ENCODE measurements at places on chromosomes 13 and 19.

GRCh38 chr19:45767881-45768654, 984 bp downstream of the SIX5 start:
- DNase-seq = no peak

DNA sequence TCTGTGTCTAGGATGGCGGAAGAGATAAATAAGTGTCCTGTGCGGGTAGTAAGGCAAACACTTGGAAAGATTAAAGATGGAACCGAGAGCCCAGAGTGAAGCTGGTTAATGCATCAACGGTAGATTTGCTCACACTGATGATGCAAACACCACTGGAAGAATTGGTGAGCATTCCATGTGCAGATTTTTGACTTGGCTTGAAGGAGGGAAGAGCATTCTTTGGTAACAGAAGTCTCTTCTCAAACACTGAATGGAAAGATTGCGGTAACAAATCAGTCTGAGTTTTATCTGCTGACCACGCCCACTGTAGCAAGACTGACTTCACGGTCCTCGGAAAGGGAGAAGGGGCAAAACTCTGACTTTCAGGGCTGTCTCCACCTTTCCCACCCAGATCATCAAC, 112.5 kb downstream of the COL4A1 start:
- no peak for DNase-seq

- no peak for DNase-seq
These were observed 945.5 kb upstream of the SLC10A2 start for GRCh38 chr13:104011505-104012241.

DNA sequence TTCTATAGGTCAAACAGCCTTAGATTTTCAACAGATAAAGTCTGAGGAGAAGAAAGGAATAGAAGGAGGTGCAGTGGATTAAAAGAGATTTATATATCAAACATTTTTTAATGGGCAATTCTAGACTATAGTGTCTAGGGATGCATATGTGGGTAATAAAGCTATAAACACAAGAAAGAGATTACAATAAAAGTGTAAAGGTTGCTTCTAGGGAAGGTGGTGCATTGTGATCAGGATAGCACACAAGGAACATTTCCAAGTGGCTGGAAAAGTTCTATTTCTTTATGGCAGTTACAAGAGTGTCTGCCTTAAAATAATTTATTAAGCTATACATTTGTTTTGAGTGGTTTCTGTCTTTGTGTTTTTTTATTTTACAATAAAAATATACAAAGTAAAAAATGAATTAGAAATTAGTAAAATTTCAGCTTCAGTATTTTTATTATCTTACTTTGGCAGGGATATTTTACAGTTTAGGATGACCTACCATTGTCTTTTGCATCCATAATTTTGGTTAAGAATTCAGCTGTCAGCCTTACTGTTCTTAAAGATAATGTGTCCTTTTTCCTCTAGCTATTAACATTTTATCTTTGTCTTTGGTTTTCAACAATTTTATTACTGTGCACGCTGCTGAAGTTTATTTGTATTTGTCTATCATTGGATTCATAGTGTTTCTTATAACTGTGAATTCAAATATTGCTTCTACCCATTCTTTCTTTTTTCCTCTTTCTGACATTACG, 221.8 kb downstream of the LACC1 start:
- DNase-seq = no peak

DNA sequence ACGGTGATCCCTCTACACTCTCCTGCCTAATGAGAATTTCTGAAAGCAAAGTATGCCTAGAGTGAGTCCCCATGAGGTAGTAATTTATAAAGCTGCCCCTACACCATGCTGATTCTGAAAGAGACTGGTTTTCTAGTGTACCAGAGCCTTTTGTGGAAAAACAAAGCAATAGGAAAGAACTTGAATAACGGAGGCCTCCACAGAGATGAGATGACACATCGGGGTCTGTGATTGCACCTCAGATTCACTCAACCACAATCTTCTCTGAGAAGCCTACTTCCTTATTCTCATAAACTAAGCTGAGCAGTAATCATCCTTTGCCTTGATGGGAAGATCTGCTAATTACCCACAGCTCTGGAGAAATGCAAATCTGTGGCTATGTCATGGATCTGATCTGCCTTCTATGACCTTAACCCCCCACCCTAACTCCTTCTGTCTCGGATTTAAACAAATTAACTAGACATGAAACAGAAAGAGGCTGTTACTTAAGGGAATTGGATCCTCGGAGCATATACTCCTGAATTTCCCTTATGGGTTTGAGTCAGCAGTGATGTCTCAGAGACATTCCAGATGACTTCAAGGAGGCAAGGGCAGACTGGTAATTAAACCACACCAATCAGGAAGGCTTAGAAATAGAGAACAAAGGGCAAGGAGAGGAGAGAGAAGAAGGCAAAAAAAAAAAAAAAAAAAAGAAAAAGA, 128.0 kb downstream of the DCT start:
- DNase-seq = no peak

DNA sequence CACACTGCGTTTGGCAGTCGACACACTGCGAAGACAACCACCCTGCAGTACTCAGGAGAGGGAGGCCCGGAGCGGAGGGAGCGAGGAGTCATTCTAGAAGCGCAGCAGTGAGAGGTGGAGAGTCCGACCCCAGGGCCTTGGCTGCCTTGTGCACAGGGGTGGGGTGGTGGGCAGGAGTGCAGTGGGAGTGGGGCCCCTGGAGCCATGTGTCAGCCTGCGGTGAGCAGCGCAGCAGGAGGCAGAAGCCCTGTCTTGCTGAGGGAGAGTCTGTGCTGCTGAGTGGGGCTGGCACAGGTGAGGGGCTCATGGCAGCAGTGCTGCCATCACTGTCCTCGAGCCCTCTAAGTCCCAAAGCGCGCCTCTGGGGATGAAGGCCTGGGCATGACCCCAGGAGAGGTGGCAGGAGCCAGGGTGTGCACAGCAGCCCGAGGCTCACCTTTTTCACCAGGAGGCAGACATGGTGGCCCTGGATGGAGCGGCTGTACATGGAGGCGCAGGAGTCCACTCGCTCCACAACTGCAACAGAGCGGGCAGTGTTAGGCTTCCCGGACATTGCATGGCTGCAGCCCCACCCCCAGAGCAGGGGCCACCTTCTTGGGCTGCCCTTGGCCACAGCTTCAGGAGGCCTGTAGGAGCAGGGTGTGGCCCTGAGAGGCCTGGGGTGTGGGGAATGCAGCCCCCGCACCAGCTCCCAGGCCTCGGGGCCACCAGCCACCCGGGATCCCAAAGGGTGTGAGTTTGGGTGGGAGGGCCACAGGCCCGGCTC, 11.7 kb downstream of the IZUMO4 start:
- DNase-seq = no peak

DNA sequence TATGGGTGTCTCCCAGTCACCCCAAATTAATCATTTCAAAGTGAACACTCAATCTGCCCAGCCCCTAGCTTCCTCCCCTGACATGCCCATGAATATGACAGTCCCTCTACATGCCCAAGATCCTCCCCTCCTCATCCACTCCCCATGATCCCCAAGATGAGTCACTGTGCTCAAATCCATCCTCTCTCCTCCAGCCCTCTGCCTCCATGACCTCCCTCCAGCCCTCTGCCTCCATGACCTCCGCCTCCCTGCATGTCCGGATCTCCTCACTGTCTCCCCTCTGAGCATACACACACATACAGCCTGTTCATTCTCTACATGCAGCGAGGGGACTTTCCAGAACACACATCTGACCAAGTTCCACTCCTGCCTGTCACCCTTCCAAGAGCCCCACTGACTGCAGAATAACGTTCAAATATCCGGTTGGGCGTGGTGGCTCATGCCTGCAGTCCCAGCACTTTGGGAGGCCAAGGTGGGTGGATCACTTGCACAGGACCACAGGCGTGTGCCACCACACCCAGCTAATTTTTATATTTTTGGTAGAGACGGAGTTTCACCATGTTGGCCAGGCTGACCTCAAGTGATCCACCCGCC, 18.4 kb upstream of the FEM1A start:
- no peak for DNase-seq

DNA sequence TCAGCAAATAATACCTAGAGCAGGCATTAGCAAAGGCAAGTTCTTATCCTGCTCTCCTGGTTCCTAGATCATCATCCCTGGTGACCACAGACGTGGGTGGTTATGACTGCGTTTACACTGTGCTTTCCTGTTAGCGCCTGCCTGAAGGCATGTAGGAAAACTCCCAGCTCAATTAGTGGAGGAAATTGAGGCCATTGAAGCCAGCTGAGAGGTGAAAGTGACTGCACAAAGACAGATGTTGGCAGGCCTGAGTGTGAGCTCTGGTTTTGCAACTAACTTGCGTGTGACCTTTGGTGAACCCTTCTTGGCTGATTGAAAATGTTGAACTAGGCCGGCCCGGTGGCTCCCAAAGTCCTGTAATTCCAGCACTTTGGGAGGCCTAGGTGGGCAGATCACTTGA, 17.5 kb upstream of the NWD1 start:
- no peak for DNase-seq

- no peak for DNase-seq
These were observed 74.0 kb downstream of the CAB39L start for GRCh38 chr13:49369866-49370265.

DNA sequence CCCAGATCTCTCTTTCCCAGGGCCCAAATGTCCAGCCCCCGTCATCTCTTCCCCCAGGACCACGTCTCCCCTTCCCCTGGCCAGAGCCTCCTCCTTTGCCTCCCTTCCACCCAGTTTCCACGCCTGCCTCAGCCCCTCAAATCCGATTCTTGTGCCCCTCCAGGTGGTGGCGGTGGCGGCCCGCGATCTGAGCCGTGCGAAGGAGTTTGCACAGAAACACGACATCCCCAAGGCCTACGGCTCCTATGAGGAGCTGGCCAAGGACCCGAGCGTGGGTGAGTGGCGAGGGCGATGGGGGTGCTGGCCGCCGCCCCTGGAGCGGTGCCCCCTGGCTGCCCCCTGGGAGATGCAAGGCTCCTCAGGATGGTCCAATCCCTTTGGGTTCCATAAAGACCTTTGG, 1.3 kb downstream of the DHDH start:
- no peak for DNase-seq

GRCh38 chr19:49997709-49998108, 27.5 kb downstream of the VRK3 start:
- DNase-seq = no peak

DNA sequence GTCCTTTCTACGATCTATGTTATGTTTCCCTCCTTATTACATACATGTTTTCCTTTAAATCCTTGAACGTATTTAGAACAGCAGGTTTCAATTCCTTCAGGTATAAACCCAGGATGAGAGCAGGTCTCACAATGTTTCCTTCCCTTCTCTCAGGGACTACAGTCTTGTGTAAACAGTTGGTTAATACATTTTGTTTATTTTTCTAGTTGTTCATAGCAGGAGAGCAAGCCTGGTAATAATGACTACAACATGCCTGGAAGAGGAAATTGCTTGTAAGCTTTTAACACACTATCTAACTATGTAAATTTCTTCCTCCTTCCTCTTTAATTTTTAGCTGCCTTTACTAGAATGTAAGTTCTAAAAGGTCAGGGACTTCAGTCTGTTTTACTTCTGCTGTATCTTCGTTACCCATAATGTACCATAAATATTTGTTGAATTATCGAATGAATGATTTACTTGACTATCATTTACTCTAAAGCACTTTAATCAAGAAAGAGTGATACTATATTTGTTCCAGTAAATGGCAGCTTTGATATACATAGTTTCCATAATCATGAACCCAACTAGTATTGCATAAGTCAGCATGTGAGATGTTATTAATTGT, 28.9 kb upstream of the TNFRSF19 start:
- DNase-seq = no peak

GRCh38 chr19:13977803-13978202, 25.5 kb downstream of the DCAF15 start:
- no peak for DNase-seq

GRCh38 chr19:55077106-55077505, 1.4 kb downstream of the EPS8L1 start:
- no peak for DNase-seq

DNA sequence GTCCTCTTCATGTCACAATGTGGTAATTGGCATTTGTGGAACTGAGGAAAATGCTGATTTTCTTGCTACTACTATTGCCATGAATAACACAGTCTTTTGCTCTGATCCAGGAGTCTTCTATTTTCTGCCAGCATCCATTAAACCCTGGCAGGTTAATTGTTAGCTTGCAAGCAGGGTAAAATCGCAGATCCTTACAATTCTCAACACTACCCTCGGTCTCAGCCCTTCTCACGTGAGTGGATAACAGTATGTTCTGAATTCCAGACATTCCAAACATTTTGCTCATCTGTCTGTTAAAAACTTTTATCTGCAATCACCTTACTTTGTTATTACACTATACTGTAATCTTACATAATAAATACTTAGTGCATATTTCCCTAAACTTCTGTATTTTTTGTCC, 251.3 kb upstream of the ATXN8OS start:
- DNase-seq = no peak

- DNase-seq = no peak
These were observed 420.4 kb upstream of the GPC6 start for GRCh38 chr13:92806215-92806614.

- DNase-seq = no peak
These were observed 11.7 kb downstream of the RAP2A start for GRCh38 chr13:97445522-97446187.

DNA sequence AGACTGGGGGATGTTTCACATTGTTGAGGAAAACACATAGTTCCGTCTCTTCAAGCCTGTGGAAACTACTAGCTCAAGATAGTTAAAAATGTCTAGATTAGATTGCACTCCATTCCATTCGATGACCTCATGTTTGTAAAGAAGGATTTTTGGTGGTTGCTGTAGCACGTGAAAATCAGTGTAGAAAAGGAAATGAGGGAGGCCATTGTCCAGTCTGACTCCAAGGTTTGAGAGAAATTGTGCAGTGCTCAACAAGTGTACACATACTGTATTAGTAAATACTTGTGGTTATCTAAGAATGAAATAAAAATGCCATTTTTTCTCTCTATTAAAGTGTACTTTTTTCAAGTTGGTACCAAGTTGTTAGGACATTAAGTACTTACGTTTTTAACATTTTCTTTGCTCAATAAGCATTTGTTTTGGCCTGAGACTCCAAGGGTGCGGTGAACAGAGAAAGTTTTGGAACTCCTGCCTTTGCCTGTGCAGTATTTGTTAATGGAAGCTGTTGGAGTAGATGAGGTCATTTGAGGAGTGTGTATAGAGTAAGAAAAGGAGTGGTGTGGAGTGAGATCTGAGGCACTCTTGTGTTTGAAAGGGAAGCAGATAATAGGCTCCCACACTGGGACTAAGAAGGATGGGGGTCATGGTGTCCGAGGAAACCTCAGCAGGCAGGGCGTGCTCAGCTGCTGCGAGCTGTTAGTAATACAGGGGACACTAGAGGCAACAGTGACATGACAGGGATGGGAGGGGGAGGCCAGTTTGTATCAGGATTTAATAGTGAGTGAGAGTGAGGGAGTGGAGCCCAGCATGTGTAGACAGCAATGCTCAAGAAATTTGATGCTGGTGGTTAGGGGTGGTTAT, 4.4 kb downstream of the WASF3 start:
- no peak for DNase-seq

- DNase-seq = no peak
These were observed 49.2 kb downstream of the STOML3 start for GRCh38 chr13:38941353-38941945.
